ENCODE measurements at places on chromosomes 13 and 19.

- no peak for DNase-seq
Observed at GRCh38 chr19:54164369-54165068, 5.0 kb upstream of the LENG1 start.

DNA sequence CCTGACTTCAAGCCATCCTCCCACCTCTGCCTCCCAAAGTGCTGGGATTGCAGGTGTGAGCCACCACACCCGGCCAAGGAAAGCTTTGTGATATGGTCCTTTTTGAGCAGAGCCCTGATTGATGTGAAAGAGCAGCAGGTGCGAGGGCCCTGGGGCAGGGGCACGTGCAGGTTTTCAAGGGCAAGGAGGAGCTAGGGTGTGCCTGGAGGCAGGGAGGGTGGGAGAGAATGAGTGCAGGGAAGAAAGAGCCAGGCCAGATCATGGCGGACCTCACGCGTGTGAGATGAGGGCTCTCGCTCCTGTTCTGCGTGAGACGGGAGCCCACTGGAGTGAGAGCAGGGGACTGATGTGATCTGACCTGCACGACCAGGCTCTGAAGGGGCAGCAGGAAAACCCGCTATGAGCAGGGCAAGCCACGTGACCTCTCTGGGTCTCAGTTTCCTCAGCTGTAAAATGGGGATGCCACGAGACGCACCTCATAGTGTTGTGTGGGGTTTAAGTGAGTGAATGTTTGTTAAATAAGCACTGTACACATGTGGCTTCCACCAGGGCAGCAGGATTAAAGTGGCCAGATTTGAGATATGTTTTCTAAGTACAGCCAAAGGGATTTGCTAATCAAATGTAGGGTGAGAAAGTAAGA is 25.8 kb downstream of the FAAP24 start:
- DNase-seq = no peak

GRCh38 chr19:3822683-3823349 is 36.6 kb upstream of the MATK start:
- no peak for DNase-seq

- no peak for DNase-seq
Observed at GRCh38 chr19:2110822-2111221, 14.1 kb downstream of the IZUMO4 start.

DNA sequence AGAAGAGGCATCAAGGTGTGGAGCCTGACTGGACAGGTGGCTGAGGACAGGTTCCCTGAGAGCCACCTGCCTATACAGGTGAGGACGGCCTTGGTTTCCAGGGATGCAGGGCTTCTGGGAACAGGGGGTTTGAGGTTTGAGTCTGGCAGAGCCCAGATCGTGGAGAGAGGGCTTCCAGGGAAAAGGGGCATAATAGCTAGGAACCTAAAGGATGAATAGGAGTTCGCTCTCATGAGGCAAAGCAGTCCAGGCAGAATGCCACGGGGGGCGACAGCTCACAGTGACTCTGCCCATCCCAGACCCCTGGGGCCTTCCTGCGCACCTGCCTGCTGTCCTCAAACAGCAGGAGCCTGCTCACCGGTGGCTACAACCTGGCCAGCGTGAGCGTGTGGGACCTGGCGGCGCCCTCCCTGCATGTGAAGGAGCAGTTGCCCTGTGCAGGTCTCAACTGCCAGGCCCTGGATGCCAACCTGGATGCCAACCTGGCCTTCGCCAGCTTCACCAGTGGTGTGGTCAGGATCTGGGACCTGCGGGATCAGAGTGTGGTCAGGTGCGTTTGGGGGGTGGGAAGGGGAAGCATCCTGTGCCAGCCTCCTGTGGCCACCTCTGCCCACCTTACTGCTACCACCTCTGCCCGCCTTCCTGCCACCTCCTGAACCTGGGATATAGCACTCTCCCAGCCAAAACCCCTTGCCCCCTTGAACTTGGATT is 12.0 kb downstream of the TLE6 start:
- DNase-seq = no peak

DNA sequence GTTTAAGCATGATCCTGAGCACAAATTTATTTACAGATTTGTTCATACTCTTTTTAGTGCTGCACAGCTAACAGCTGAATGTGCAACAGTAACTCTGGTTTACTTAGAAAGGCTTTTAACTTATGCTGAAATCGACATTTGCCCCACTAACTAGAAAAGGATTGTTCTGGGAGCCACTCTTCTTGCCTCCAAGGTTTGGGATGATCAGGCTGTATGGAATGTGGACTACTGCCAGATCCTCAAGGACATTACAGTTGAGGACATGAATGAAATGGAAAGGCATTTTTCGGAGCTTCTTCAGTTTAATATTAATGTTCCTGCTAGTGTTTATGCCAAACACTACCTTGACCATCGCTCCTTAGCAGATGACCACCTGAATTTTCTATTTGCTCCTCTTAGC is 16.0 kb downstream of the ZNF100 start:
- DNase-seq = no peak

DNA sequence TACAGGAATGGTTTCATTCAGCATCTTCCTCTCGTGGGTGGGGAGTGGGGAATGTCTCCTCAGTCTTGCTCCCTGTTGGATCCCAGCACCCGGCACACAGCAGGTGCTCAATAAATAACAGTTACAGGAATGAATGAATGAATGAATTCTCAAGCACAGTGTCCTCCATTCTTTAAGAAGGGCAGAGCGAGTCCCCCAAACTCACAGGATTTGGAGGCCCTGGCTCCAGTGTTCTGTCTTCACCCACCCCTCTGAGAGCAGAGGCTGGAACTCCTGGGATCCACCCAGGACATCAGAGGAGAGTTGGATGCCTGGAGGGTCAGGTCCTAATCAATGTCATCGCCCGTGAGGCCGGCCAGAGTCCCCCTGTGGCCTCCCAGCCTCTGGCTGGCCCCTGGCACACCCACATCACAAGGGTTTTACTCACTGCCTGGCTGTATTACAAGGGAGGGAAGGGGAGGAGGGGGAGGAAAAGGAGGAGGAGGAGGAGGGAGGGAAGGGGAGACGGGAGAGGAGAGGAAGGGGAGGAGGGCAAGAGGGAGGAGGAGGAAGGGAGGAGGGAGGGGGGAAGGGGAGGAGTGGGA is 8.7 kb upstream of the CREB3L3 start:
- DNase-seq = no peak

GRCh38 chr13:52158629-52159158 is 703 bp downstream of the NEK3 start:
- no peak for DNase-seq

- DNase-seq = no peak
Observed at GRCh38 chr13:36736119-36736726, 62.4 kb downstream of the SERTM1 start.

GRCh38 chr13:59527500-59527899 is 636.2 kb downstream of the DIAPH3 start:
- no peak for DNase-seq

- no peak for DNase-seq
Observed at GRCh38 chr19:41701401-41702075, 6.9 kb upstream of the CEACAM5 start.

DNA sequence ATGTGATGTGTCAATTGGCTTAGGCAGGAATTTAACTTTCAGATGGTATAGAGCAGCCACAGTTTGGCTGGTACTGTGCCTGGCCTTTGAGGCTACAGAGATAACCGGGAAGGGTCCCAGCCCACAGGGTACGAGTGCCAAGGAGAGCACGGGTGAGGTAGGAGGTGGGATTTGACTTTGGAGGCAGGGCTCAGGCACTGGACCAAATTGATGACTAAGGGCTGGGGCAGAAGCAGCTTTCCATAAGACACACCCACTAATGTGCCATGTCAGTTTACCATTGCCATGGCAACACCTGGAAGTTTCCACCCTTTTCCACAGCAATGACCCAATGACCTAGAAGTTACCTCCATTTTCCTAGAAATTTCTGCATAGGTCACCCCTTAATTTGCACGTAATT is 466.2 kb downstream of the TSHZ3 start:
- DNase-seq = no peak

DNA sequence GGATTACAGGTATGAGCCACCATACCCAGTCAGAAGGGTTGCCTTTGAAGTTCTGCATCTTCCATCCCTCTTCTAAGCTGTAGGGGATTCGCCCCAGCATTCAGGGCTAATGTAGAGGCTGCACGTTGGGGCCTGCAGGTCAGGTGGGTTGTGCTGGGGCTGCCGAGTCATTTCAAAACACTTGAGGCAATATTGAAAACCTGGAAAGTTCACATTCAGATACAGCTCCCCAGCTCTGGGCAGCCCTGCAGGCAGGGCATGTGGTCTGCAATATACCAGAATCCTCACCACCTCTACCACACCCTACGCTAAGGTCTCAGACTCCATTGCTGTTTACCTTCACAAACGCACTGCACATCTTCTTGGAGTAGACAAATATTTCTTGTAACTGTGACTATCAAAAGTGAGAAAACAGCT is 24.6 kb downstream of the CCNE1 start:
- no peak for DNase-seq

- DNase-seq = no peak
Observed at GRCh38 chr19:15280915-15281683, 48.9 kb upstream of the EPHX3 start.

DNA sequence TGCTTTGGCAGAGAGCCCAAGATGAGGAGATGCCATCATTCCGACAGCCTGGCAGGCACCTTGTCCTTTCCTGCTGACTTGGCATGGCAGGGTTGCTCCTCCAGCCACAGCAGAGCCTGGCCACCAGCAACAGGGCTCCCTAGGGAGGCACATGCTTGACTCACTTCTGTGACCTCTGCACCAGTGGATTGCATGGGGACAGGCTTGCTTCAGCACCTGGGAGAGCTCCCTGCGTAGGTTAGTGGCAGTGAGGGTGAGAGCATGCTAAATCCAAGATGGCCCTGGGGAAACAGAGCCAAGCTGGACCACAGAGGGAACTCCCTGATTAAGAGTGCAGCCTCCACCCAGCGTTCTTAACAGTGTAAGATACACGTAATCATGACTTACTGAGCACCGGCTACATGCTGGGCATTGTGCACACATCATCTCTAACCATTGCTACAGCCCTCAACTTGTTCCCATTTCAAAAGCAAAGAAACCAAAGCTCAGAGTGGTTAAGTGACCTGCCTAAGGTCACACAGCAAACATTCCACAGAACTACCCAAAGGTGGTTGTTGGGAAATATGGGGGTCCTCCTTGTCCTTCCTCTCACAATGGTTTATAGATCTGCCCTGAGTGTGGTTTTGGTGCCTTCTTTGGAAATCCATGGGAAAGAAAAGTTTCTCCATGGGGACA is 116.6 kb upstream of the UQCRFS1 start:
- no peak for DNase-seq

DNA sequence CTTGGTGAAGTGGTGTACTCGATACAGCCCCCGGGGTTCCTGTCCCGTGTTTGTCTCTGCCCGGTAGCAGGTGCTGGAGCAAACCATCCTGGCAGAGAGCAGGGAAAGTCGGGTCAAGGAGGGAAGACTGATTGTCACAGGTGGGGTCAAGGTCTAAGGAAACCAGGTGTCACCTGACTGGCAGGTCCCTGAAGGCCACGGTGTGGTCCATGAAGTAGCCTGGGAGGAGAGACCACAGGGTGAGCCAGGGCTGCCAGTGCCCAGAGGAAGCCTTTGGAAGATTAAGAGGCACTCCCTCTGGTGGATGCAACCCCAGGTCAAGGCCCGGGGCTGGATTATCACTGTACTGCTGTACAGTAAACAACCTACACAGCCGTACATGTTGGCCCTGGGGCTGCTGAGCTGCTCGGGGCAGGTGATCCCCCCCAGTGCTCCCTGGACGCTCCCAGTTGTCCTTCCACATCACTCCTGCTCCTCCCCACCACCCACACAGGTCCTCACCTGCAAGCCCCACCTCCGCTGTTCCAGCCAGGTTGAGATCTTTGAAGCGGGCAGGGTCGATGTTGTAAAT is 6.0 kb upstream of the CCER2 start:
- no peak for DNase-seq

DNA sequence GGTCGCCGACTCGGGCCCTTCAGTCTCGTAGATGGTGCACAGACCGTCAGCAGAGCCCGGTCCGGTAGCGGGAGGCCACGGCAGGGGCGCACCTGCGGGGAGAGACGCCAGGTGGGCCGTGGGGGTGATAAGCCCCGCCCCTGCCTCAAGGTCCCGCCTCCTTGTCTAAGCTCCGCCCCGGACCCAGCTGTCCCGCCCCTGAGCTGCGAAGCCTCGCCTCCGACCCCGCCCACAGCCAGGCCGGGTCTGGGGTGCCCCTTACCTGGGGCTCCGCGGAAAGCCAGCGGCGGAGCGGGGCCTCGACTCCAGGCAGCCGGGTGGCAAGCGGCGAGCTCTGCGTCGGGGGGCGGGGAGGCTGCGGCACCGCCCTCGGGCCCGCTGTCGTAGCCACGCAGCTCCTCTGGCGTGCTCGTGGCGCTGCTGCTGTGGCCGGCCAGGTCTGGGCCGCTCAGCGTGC is 4.7 kb downstream of the PRR36 start:
- DNase-seq = no peak

- no peak for DNase-seq
Observed at GRCh38 chr19:45906221-45906620, 3.8 kb upstream of the MYPOP start.

DNA sequence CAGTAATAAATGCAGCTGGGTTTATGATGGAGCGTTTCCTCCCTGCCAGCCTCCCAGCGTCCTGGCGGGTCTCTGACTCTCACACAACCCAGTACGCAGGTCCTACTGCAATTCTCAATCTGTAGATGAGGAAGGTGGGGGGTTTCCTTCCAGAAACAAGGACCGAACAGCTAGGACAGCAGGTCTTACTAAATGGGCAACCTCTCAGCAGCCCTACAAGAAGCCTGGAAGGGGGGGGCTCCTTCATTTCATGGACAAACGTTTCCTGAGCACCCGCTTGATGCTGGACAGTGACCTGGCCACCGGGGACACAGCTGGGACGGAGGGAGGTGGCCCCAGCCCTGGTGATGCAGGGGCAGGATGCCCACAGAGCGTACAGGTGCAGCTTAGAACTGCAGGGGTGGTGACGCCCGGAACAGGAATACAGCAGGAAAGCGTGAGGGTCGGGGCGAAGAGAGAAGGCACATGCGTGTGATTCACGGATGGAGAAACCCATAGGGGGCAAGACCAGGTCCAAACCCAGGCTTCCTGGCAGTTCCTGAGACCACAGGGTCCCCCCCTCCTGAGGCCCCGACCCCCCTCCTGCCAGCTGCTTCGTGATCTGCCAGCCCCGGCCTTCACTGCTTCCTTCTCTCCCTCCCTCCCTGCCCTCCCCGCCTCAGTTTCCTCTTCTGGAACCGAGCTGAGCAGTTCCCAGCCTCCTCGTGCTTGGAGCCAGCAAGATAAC is 732 bp upstream of the C2CD4C start:
- DNase-seq = no peak
